ENCODE measurements at places on chromosomes 16 and 17. TPM values are rescaled to one million over a fixed set of nuclear protein-coding genes. Genes with fewer than 3 reads are reported as not detected.

DNA sequence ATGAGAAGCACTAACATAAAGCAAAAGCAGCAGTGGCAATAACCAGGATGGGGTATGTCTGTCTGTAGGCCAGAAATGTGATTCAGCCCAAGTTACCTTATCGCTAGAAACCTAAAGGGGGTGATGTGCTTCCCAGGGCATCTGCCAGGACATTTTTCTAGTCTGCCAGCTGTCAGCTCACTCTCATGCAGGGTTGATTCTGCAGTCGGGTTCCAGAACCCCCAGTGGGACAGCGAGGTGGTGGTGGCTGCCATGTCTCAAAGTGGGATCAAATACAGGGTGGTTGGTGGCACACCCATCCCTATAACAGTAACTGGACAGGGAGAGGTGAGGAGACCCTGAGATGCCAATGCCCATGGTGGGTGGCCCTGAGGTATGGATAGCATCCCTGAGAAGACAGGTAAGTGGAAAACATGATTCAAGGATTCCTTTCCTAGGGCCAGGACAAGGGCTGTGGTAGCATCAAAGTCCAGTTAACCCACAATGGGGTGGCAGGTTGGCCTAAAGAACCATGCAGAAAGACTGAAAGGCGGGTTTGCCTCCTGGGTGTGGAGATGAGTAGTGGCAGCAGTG is 84.3 kb downstream of the TNFRSF13B start:
- DNase-seq = no peak

The PITPNM3 gene
- total RNA-seq = 0.49 TPM

The CPHXL2 gene
- total RNA-seq = not detected

DNA sequence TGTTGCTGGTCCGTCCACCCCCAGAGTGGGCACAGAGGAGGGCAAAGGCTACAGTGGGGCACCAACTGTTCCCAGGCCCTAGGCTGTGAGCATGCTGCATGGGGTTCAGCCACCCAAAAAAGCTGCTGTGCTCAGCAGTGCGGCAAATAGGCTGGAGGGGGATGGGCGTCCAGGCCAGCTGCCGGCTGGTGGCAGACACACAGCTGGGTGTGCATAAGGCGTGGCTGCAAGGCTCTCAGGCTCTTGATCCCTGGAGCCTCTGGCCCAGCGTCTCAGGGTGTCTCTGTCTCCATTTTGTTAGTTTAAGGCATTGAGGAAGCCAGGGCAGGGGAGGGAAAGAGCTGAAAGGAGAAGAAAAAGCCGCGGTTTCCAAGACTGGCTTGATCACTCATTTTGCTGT is 8.8 kb downstream of the RPL19 start:
- DNase-seq = peak; percentile 87

DNA sequence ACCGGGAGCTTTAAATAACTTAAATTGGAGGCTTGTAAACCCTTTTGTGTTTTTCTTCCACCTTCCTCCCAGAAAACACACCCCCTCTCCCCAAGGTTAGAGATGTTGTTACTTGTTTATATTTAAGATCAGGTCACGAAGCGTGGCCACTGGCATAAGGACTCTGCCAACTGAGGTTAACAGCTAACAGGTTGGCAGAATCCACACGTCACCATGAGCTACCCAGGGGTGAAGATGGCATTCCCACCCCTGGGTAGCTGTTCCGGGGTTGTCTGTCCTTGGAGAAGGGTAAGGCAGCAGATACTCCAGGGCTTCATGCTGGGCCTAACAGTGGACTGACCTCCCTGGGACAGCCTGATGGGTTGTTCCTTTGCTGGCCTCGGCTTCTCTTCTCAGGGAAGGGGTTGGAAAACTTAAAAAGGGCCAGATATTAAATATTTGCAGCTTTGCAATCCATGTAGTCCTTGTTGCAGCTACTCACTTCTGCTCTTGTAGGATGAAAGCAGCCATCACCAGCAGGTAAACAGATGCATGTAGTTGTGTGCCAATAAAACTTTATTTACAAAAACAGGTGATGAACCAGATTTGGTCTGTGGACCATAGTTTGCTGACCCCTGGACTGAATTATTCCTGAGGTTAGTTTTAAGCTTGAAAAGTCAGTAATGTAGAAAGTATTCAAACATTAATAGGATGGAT is 148.6 kb downstream of the MSI2 start:
- DNase-seq = no peak

GRCh38 chr17:3666516-3666915 is 1.9 kb downstream of the TAX1BP3 start:
- DNase-seq = no peak

GRCh38 chr17:41613277-41614082 is 913 bp upstream of the KRT16 start:
- DNase-seq = no peak

GRCh38 chr16:12087901-12088421 is 111.4 kb downstream of the SNX29 start:
- peak; percentile 73 for DNase-seq

The CBFA2T3 gene
- 58.5 TPM for total RNA-seq

DNA sequence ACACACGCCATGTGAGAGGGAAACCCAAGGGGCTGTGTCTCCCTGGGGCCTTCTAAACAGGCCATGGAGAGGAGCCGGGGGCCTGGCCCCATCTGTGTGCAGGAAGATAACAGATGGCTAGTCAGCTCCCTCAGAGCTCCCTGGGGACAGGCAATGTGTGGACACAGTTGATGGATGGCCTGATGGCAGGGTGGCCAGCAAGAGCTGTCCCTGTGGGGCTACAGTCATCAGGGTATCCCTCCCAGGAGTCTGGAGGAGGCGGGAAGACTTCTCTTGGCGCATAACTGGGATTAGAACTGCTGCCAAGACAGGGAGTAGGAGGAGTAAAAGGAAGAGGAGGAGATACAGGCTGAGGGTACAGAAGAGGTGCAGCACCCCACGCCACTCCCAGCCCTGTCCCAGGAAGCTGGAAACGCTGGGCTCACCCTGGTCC is 17.3 kb downstream of the MYO18A start:
- DNase-seq = no peak

- DNase-seq = no peak
Observed at GRCh38 chr16:48172682-48173081, 16.9 kb upstream of the ABCC12 start.

- DNase-seq = no peak
Observed at GRCh38 chr17:63956296-63956920, 16.3 kb downstream of the SCN4A start.

- no peak for DNase-seq
Observed at GRCh38 chr16:668519-669171, 713 bp downstream of the RHOT2 start.

DNA sequence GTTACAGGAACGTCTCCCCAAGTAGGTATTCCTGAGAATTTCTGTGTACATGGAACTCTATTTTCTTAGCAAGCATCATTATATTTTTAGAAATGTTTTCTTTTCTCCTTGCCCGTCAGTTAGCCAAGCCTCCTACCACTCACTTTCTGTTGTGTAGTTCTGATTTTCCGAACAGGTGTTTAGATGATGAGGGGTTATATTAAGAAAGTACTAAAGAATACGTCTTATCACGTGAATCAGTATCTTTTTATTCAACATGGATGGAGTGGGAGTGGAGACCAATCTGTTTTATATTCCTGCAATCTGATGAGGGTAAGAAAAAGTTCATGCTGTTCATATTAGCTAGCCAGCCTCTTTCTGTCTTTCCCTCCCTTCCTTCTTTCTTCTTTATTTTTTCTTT is 29.4 kb downstream of the MSI2 start:
- DNase-seq = no peak

DNA sequence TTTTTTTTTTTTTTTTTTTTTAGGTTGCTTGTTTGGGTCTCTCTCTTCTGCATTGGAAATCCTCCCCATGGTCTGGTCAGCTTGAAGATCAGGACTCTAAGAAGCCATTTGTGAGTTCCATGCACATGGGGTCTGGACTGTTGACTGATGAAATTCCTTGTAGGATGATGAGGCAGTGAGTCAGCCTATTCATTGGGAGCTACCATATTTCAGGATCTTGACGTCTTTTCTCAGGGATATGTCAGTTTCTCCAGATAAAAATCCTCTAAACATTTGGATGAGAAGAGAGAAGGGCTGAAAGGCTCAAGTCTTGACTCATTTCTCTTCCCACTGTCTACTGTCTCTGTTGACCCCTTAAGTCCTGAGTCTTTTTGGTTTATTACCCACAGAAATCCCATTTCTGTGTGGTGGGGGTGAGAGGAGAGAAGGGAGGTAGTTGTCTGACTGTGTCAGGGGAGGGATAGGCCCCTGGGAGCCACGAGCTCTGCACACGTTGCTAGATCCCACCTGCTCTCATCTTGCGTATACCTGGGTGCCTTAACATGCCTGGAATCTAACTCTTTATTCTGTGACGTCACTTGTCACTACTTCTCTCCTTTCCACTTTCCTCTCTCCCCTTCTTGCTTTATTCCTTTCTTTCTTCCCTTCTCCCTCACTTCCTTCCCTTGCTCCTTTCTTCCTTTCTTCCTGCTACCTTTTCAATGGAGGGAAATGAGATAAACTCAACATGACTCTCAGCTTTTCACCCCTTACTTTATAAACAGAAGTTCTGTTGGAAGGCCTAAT is 333.1 kb upstream of the XYLT1 start:
- no peak for DNase-seq

- peak; percentile 93 for DNase-seq
Observed at GRCh38 chr16:72172105-72173034, at the start of gene PMFBP1. TSS of gene PMFBP1 (minus strand) at chr16:72172155. CDS start at chr16:72171208, 947 bp downstream.

DNA sequence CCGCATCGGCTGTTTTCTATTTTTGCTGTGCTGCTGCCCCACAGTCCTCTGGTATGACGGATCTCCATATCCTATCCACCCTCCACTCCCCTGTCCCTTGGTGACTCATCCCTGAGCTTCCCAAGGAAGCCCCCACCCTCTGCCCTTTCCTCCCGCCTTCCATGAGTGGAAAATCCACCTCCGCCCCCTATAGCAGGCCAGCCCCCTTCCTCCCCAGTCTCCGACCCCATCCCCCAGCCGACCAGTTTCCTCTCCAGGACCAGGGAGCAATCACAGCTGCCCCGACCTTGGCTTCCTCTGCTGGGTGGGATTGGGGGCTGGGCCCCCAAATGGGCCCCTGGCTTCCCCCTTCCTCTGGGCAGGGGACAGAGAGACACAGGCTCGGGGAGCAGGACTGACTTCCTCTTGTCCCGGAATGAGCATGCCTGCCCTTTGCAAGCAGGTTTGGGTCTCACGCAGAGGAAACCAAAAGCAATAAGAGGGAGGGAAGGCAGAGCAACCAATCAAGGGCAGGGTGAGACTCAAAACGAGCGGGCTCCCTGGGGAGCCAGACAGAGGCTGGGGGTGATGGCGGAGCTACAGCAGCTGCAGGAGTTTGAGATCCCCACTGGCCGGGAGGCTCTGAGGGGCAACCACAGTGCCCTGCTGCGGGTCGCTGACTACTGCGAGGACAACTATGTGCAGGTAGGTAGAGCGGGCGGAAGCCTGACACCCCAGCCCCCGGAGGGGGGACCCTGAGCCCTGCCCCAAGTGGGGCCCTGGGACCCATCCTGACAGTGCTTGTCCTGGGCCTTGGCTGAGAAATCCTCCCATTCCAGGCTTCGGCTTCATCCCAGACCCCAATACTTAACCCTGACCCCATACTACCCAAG is at the start of the genes ABI3 and GNGT2:
ABI3 (plus strand) TSS at position 550 of the 872 bp plus-strand sequence; CDS start at position 568, 18 bp downstream.
GNGT2 (minus strand) TSS at position 417 of the 872 bp plus-strand sequence. CDS start 3,152 bp downstream, outside the sequence.
- DNase-seq = peak; percentile 86

The KRT32 gene
- not detected for total RNA-seq

DNA sequence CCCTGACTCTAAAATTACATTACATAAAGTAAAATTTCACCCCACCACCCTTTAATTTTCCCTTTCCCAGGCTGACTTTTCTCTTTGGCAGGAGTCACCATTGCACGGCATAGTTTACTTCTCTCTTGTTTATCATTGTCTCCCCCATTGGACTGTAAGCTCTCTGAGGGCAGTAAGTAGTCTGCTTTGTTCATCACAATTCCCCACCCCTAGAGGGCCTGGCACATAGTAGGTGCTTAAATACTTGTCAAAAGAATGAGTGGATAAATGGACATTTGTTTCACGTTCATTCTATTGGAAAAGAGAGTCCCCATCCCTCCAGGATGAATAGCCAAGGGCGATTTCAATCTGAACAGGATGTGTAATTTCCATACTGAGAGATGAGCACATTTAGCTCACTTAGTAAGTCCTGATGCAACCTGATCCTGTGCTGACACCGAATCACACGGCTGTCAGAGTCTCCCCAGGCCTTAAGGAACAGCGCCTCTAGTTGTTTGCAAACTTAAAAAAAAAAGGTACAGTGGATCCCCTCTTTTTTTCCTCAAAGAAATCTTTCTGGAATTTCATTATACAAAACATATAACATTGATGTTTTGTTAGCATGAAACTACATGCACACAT is 54.0 kb downstream of the AKAP1 start:
- DNase-seq = no peak

- DNase-seq = peak; percentile 87
Observed at GRCh38 chr17:16286947-16287562, 66.2 kb downstream of the CENPV start.

- no peak for DNase-seq
Observed at GRCh38 chr16:10984509-10984908, 40.1 kb downstream of the CLEC16A start.

DNA sequence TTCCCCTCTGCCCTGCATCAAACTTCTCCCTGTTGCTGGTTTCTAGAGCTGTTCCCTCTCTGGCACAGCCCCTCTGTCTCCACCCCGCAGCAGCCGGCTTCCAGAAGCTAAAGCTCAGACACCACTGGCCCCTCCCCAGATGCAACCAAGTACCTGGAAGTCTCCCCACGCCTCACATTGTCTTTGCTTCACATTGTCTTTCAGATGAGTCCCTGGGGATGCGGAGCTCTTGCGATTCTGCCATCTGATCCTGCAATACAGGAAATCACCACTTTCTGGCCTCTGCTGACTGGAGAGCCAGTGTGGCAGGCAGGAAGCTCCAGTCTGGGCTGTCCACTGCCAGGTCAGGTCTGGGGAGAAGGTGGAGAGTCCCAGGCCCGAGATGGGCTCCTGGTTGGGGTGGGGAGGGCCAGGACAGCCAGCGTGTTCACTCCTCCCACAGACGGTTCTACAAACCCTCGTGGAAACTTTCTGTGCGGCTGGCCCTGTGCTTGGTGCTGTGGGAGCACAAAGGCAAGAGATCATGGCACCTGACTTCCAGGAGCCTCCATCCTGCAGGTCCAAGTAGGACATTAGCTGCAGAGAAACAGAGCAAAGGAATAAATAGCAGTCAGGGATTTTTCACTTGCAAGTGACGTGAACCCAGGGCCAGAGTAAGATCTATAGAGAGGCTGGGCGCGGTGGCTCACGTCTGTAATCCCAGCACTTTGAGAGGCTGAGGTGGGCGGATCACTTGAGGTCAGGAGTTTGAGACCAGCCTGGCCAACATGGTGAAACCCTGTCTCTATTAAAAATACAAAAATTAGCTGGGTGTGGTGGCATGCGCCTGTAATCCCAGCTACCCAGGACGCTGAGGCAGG is 47.9 kb upstream of the MAP3K14 start:
- no peak for DNase-seq

The TMEM204 gene
- 0.58 TPM for total RNA-seq

DNA sequence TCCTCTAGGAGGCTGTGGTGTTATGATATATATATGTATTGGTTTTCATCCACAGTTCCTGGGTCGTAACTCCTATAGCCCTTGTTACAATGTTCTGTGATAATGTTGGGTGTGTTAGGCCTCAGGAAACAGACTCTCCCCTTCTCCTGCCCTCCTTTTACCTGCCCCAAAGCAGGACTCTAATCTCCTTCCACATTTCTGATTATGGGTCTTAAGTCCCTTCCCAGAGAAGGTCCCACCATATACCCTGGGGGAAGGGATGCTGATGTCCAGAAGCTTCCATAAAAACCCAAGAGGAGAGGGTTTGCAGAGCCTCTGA is 450 bp upstream of the C1QBP start:
- DNase-seq = no peak

All from B cell (primary cell).